ENCODE measurements at places on chromosomes 13 and 19. TPM values are rescaled to one million over a fixed set of nuclear protein-coding genes. Genes with fewer than 3 reads are reported as not detected.

GRCh38 chr13:41306271-41307145 is 4.6 kb upstream of the NAA16 start:
- no peak for DNase-seq

- DNase-seq, result no peak
Observed at GRCh38 chr13:96821381-96821780, 172.9 kb downstream of the OXGR1 start.

CEBPA gene
- 34.1 TPM for total RNA-seq

DNA sequence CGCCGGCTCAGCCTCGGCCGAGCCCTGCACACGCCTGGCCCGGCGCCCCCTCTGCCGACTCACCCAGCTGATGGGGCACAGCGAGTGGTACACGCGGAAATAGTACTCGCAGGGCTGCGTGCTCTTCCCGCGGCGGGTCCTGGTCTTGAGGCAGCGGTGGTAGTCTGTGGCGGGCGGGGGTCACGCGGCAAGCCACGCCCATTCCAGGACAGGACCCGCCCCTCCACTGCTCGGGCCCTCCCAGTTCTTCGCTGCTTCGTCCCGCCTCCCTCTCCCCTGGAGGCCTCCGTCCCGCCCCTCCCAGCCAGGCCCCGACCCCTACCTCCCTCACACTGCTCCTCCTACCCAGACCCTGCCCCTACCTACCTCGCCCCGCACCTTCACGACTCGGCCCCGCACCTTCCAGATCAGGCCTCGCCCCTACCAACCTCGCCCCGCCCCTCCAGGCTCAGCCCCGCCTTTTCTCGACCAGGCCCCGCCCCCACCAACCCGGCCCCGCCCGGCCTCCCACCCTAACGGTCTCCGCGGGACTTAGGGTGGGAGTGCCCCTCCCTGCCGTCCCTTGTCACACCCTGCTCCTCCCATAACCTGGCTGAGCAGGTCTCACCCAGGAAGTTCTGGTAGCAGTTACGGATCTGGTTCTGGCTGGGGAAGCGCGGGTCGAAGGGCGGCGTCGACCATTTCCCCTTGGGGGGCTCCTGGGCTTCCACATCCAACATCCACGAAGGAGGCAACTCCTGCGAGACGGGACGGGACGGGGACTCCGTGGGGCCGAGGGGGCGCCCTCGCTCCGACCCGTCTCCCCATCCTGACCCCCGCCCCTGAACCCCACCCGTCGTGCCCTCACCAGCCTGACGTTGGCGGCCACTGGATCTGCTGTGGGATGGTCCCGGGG is 469 bp downstream of the COX6B2 start:
- DNase-seq, result no peak

NLRP9 gene
- not detected for total RNA-seq

DNA sequence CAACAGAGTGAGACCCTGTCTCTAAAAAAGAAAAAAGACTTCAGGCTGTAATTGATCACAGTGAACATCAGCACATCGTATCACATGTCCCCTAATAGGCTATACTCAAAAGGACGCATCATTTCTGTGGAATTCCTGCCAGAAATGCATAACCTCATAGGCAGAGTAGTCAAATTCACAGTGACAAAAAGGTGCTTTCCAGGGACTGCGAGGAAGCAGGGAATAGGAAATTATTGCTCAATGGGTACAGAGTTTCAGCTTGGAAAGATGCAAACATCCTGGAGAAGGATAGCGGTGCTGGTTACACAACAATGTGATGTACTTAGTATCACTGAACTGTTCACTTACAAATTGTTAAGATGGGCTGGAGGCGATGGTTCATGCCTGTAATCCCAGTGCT is 41.1 kb upstream of the MRI1 start:
- DNase-seq, result no peak

DNA sequence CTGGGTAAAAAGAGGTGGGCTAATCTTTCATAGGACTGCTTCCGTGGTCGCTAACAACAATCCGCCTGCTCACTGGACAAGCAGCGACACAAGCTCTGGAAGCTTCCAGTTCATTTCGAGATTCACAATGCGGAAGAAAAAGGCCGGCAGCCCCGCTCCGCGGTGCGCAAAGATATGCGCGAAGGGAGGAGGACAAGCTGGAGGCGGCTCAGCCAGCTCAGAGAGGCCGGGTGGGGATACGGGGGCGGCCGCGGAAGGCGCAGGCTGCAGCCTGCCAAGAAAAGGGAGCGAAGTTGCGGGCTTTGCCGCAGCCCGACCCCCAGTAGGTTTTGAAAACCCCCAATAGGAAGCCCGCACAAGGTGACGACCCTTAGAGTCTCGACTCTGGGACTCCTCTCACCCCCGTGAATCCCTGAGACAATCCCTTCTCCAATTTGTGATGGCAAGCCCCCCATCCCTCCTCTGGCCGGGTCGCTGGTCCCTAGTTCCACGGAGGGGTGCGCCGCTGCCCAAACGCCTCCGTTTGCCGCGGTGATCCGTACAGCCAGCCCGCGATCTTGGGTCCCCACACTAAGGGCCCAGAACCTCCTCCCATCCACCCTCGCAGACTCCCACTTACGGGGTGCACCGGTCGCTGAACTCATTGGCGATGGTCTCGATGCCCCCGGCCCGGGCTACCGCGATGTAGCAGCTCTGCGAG is 697 bp downstream of the HSPH1 start:
- DNase-seq, result peak; percentile 71

DNA sequence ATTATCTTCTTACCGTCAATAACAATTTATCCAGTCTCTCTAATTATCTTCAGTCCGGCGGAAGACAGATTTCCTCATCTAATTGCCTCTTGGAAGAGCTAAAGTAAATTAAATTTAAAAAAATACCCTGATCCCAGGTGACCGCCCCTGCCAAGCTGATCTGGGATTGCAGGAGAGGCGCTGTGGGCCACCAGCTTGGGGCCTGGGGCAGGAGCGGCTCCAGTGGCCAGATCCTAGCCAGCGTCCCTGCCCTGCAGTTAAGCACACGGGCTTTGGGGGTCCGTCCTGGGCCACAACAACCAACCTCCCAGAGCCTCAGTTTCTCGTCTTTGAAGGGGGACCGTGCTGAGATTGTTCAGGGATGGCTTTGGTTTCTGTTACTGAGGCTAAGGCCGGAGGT is 12.4 kb upstream of the TMEM255B start:
- DNase-seq, result no peak

DNA sequence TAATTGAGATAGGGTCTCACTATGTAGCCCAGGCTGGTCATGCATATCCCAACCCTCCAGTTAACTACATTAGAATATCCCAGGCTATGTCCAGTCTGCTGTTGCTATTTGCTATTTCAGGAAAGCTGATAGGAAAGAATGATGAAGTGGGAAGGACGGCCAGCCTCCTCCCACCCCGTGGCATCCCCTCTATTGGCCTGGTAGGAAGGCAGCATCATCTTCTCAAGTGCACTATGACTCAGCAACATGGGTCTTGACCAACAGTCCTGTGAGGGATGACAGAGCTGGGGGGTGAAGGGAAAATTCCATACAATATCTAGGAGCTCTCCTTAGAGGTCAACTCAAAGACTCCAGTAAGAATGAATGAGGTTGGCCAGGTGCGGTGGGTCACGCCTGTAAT is 48.0 kb upstream of the ABCC4 start:
- DNase-seq, result no peak

DNA sequence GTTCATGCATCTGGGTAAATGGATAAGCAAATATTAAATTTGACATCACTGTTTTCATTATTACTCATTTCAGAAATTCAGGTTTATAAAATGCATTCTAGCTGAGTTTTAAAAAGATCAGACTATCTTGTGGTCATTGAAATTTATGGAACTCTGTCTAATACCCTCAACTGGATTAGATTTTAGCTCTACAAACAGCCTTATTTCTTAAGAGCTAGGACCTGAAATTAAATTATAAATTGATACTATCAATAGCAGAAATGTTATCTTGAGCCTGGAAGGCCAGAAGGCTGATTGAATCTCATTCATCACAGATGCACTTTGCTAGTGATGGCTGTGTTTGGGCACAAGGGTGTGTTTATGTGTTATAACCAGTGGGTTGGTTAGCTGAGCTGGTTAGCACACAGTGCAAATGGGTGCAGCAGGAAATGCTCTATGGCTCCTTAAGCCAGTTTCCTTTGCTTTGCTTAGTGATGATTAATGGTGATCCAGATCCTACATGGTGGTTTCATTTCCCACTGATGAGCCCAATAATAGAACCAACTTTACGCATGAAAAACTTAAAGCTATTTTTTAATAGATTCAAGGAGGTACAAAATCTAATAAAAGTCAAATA is 310.8 kb upstream of the KLF12 start:
- DNase-seq, result no peak

AP1M1 gene
- 56.6 TPM for total RNA-seq

- DNase-seq, result no peak
Observed at GRCh38 chr19:39828015-39828653, 5.8 kb downstream of the DYRK1B start.

DNA sequence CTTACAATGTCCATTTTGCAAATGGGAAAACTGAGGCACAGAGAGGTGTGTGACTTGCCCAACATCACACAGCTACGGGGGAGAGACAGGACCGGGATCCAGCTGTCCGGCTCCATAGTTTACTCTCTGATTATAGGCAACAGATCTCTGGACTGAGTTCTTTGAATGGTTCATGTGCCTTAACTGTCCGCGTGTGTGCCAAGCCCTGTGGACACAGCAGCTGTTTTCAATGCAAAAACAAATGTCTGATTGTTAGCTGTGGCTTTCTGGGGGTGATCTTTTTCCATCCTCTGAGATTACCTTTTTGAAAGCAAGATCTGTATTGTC is 94.1 kb downstream of the KL start:
- DNase-seq, result no peak

U2AF2 gene
- total RNA-seq, result 195 TPM

DNA sequence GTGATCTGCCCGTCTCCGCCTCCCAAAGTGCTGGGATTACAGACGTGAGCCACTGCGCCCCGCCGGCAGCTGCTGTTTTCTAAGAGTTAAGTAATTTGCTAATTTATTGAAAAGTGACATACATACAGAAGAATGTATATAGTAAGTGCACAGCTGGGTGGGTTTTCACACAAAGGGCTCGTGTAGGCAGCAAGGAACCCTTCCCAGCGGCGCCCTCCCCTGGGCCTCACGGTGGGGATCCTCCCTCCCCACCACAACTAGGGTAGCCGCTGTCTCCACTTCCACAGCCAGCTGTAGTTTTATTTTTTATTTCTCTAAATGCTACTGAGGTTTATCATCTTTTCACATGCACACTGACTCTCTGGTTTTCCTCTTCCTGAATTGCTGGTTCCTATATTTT is 64.9 kb downstream of the CRYL1 start:
- no peak for DNase-seq

GRCh38 chr13:87122551-87122950 is 548.6 kb upstream of the SLITRK5 start:
- DNase-seq, result no peak

DNA sequence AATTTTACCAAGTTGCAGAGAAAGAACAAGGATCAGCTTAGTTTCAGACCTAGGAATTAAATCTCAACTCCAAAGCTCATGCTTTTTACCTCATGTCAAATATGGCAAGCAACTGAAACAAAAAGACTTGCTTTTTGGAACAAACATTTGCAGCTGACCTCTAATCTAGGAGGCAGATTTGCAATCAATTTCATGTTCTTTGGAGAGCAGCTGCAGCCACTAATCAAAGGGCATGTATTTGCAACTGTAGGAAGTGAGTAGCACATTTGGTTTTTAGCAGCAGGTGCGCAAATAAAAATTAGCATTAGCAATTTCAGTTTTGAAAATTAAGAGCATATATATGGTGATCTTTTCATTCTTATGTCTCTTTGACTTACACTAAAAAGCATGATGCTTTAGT is 459.3 kb upstream of the SLC10A2 start:
- DNase-seq, result no peak

GRCh38 chr13:29503041-29503837 is 92.2 kb downstream of the SLC7A1 start:
- no peak for DNase-seq

GRCh38 chr19:7348587-7349230 is at the start of gene ARHGEF18:
TSS of gene ARHGEF18 (plus strand) at chr19:7348937. CDS start at chr19:7362891, 13,954 bp downstream.
- no peak for DNase-seq

GRCh38 chr19:42024622-42025111 is 30.6 kb upstream of the ATP1A3 start:
- DNase-seq, result no peak

KANK3 gene
- 12.8 TPM for total RNA-seq

DNA sequence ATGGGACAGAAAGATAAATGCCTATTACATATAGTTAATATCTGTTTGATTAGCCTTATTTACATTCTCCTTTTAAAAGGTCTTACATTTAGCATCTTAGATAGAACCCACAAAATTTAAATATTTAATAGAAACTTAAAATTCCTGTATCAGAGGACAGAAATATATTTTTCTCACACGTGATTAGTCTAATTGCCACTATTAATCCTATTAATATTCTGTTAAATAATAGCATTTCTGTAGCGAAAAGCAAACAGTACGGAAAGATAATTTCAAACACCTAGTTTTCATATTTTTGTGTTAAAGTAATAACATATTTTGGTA is 380 bp upstream of the ZNF30 start:
- DNase-seq, result no peak

DNA sequence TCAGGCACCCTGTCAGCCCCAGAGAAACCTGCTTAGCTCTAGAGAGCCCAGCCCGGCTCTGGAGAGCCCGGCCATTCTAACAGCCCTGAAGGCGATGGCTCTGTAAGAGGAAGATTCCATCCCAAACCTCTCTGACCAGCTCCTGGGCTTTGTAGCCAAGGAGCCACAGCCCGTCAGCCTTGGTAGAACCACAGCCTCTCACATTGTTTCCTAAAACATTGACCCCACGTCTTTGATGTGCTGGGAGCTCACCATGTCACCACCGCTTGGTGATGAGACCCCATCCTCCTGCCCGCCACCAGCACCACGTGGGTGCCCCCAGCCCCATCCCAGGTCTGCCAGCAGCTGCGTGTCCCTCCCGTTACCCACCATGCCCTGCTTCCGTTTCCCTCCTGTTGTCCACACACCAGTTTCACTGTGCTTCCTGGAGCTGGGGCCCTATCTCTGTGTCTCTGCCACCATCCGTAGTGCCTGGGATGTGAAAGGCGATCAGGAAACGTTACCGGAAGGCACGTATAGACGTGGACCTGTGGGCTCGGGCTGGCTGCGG is 94.2 kb upstream of the MCF2L start:
- no peak for DNase-seq

- DNase-seq, result no peak
Observed at GRCh38 chr19:13210339-13210775, 60.1 kb downstream of the IER2 start.

DNA sequence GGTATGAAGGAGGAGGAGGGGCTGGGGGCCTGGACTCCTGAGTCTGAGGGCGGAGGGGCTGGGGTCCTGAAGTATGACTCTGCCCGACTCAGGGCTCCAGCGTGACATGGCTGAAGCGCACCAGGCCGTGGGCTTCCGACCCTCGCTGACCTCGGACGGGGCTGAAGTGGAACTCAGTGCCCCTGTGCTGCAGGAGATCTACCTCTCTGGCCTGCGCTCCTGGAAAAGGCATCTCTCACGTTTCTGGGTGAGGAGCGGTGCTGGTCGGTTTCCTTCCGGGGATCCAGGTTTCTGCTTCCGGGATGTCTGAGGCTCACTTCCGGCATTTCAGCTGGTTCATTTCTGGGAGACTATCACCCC is 1.2 kb downstream of the CPT1C start:
- DNase-seq, result no peak
